RCC 7860 (cell line): ENCODE measurements at places on chromosomes 1 and 21.

DNA sequence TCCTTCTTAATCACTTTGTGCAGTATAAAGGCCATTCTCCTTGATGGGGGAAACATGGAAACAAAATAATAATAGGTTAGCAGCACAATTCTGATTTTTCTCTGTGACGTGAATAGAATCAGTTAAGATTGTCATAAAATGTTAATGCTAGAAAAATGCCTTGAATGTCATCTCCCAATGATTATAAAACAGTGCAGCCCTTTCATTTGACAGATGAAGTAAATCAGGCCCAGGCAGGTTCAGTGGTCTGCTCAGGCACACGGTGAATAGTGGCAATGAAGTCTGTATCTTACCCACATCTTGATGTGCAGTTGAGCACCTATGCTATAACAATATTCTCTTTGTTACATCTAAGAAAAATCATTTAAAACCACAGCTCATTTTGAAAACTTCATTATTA lies 32.2 kb upstream of the ZNF281 start:
- no peak for DNase-seq

GRCh38 chr1:243528459-243529121 lies 272.7 kb downstream of the SDCCAG8 start:
- no peak for DNase-seq

DNA sequence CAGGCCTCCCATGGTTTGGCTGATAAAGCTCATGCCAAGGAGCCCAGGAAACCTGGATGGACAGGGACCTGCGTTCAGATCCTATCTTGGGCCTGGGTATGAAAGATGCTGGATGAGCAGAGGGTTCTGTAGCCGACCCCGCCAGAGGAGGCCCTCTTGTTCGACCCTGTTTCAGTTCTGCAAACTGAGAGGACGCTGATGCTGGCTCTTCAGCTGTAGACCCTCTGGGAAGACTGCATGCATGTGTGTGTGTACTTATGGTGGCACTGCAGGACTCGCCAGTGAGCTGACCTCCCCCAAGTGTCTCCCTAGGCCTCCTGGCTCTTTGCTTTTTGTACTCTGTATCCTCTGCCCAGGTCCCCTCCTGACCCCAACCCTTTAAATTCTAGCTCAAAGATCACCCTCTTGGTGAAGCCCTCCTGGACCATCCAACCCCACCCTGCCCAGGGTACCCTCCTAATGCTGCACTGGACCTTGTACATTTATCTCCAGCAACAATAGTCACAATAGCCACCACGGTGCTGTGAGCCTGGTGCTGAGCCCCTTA lies 1.6 kb downstream of the EPS8L3 start:
- DNase-seq: no peak

GRCh38 chr1:151644001-151644400 lies 32.2 kb downstream of the SNX27 start:
- DNase-seq: no peak

- no peak for DNase-seq
These were observed 9.0 kb downstream of the SH2D2A start for GRCh38 chr1:156807627-156808026.

- DNase-seq: no peak
These were observed 811.3 kb upstream of the ADGRL2 start for GRCh38 chr1:80989455-80989854.

DNA sequence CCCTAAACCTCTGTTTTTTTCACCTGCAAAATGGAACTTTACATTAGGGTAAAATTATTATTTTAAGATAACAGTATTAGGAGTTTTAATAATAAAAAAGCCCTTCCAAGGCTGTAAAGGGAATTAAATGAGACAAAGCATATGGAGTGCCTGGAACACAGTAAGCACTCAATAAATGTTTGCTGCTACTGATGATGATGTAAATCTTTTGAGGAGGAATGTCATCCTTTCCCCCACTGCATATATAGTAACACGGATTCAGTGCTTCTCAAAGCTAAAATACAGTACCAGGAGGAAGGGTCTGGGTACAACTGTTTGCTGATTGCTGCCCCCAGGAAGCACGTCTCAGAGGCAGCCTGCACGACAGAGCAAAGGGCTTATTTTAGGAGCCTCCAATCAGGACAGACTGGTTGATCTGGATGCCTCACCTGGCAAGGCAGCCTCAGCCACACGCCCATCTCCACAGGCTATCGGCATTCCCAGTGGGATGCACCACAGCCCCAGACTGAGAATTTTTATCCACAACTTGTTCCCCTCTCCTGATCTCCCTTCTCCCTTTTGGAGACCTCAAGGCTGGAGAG lies 64.4 kb downstream of the GADD45A start:
- no peak for DNase-seq
